Stimulated activated CD4-positive, alpha-beta T cell treated with anti-CD3 and anti-CD28 coated beads, Interleukin-1b, Interleukin-23, amount 100 ng/mL, for 1 hour (primary cell): ENCODE measurements at places on chromosomes 12 and 14.

- no peak for DNase-seq
Measured at GRCh38 chr14:77322250-77322902, 1.5 kb downstream of the GSTZ1 start.

GRCh38 chr14:103619057-103619456 lies 10.0 kb upstream of the KLC1 start:
- DNase-seq = no peak

DNA sequence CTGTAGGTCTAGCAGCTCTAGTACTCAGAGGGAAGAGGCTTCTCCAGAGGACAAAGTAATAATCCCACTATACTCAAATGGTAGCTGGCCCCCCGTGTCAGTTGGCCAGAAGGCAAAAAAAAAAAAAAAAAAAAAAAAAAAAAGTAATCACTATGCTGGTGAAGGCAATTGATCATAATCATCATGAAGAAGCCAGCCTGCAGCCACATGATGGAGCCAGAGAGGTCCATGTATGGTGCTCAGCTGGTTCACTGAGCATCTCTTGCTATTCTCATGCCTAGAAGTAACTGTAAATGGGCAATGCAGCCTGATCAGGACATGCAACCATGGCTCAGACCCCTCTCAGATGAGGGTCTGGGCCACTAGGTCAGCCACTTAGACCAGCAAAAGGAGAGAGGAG lies 378.8 kb downstream of the MED13L start:
- DNase-seq = no peak

DNA sequence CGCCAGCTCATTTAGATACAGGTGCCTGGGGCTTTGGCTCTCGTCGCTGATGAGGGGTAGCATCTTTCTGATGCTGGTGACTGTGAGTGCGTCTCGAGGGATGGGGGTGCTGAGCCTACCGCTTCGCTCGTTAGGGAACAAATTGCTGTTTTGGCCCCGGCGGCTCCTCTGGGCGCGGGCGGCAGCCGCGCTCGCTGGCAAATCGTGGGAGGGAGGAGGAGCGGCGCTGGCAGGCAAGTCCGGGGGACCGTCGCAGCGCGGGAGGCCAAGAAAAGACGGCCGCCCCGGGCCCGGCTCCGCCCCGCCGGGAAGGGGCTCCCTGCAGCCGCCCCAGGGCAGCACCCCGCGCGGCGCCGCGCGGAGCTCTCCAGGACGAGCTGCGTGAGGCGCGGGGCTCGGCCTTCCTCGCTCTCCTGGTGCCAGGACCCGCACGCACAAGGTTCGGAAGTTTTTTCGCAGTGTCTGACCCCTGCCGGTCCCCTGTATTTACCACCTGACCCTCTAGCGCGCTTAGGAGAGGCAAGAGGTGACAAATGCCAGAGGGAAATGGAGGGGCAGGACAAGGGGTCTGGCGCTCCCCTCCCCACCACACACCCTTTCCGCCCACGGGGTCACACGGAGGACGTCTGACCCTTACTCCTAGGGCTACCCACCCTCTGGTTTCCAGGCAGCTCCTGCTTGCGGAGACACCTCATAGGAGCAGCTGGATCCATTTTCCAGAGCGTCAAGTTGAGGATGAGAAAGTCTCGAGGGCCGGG lies 899 bp upstream of the KCNH3 start:
- no peak for DNase-seq

DNA sequence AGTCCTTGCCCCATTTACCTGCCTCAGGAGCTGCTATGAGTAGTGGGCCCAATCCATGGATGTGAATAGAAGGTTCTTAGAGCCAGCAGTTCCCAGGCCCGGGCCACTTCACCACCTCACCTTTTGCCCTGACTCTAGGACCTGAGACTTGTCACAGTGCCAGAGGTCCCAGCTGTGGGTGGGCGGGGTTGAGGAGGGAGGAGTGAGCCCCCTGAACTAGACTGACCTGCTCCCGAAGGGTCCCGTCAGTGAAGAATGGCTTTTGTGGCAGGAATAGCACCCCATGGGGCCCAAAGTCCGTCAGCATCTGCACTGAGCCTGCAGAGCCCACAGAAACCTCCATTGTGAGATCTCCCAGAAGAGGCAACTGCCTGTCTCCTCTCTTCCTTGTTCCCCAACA lies 12.9 kb downstream of the ABCD4 start:
- no peak for DNase-seq

DNA sequence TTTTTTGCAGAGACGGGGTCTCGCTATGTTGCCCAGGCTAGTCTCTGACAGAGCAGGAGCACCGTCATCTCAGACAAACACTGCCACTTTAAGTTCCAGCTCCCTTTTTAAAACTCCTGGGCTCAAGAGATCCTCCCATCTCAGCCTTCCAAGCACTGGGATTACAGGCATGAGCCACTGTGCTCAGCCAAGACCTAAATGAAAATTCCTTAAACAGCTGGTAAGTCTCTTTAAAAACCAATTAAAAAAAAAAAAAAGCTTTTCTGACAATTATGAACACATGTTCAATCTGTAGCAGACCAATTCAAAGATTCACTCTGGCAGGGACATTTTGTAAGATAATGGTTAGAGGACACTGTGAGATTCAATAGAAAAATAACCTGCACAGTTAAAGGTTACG lies 77.8 kb downstream of the HECTD4 start:
- DNase-seq = no peak

DNA sequence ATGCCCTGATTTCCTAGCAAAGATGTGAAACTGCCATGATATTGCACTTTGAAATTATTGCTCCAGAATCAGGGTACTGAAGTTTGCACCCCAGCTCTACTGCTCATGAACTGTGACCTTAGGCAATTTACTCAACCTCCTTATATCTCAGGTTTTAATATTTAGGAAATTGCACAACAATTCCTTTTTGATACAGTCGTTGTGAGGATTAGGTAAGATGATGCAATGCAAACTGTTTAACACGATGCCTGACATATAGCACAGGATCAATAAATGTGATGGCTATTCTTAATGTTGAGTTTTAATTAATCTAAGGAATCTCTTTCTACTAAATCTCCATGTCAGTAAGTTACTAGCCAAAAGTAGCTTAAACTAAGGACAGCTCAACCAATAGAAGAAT lies 555.8 kb downstream of the GALC start:
- no peak for DNase-seq

DNA sequence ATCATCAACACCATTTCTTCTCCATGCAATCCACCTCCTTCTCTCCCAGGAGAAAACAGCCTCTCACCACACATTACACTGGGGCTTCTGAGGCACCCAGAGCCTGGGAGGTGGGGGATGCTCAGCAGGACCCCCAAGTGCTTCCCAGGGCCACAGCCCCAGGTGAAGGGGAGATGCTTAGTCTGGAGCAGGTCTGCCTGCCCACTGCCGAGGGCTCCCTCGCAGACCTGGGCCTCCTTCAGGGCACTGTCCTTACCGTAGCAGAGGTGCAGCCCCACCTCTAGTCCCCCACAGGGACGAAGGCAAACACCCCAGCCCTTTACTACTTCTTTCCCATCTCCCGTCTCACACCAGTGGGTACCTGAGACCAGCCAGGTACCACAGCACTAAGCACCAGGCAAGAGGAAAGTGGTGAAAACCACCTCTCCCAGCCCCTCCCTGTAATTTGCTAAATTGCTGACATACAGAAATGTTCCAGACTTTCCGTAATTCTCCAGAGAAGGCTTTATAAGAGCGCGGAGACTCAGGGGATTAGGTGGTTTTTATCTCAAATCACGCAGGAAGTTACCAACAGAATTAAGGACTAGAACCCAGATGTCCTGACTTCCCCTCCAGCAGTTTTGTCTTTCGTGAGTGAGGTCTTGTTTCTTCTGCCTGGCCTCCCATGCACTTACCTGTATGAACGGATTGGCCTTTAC lies 59.0 kb downstream of the PLEKHG3 start:
- DNase-seq = no peak

DNA sequence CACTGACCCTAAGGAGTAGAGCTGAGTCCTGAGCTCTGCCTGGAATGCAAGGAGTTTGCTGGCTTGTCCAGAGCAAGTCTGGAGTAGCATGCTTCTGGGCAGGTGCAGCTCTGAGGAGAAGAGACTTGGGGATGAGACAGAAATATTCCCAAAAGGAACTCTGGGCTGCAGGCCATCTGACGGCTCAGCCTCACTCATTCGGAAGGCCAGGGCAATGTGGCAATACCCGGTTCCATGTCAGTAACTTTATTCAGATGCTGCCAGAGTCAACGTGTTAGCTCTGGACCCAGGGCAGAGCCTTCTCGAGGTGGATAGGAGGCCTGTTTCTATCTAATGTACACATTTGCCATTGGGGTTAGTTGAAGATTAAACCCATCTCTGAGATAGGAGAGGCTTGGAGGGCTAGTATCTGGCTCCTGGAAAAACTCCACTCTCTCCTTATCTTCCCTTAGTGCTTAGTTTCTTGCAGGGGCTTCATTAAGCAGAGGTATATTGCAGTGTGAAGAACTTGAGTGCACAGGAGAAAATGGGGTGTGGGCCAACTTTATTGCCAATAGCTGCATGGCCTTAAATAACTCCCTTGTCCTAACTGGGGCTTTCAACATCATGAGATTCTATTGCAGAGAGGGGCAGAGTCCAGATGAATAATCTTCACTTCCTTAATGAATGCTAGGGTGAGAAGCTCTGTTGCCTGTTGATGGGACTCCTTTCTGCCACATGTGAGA lies 65.6 kb downstream of the NTF3 start:
- DNase-seq = no peak

- DNase-seq = no peak
Measured at GRCh38 chr14:77991128-77991772, 178.9 kb upstream of the NRXN3 start.

DNA sequence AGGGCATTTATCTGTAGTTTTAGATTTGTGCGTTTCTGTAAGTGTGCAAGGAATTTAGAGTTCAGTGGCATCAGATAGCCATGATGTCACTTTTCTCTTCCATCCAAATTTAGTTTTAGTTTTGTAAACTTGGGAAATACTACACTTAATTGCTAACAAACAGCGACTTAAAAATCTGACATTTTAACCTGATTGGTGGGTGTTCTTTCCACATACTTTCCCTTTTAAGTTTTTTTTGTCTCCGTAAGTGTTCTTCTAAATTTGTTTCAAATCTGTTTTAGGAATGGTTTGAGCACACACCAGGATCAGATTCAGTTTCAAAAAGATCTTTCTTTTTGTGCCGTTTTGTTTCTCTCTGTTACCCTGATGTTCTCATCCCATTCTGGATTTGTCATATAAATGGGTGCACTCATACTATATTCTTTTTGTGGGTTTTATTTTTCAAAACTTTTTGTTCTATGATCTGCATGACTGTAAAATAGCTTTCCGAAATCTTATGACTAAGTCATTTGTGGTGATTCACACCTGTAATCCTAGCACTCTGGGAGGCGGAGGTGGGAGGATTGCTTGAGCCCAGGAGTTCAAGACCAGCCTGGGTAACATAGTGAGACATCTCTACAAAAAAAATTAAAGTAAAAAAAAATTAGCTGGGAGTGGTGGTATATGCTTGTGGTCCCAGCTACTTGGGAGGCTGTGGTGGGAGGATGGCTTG lies 58.9 kb downstream of the FBXO34 start:
- no peak for DNase-seq

DNA sequence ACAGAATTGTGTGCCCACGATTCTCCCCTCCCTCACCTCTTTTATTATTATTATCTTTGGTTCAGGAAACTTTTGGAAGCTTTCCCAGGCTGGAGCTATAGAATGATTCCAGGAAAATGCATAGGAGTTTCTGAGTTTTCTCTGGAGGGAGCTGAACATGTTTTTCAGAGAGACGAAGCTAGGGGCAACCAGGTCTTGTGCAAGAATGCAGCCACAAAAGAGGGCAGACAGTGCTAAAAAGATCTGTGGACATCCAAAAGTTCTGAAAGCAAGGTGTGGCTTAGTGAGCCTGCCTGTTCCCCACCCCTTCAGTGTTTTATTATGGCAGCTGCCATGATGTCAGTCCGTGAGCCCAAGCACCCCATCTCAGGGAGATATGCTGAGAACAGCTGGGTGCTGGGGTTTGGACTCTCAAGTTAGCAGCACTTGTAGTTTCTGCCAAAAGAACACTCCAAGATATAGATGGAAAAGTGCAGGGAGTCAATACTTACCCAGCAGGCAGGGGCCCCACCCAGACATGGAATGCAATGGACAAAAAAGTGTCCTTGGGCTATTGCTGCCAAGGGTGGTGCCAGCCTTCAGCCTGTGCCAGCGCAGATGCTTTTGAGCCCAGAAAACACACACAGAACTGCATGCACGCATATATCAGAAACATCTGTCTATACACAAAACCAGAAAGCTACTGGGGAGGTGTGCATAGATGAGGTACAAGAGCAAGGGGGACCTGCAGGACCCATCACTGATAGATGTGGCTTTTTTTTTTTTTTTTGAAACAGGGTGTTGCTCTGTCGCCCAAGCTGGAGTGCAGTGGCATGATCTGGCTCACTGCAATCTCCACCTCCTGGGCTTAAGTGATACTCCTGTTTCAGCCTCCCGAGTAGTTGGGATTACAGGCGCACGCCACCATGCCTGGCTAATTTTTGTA lies 17.0 kb upstream of the IRF2BPL start:
- no peak for DNase-seq

- no peak for DNase-seq
Measured at GRCh38 chr12:106118381-106119130, 20.2 kb downstream of the NUAK1 start.

- no peak for DNase-seq
Measured at GRCh38 chr12:102797528-102797927, 119.5 kb downstream of the PAH start.

- no peak for DNase-seq
Measured at GRCh38 chr12:126899926-126900792, 1366.8 kb upstream of the TMEM132C start.

- no peak for DNase-seq
Measured at GRCh38 chr12:99984271-99985128, at the start of gene ANKS1B. TSS of gene ANKS1B (minus strand) at chr12:99984936. CDS start at chr12:99984237, 699 bp downstream.

DNA sequence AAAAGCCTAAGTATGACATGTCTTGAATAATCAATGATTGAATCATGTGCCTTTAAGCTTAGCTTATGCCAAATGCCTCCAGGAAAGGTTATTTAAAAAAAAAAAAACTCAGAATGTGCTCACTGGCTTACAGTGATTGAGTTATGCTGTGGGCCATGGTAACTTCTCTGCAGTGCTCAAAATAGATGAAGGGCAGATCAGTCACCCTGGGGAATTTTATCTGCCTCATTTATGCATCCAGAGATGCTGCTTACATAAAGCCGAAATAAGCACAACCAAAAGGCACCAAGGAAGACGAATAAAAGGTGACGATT lies 118.7 kb upstream of the MDM1 start:
- no peak for DNase-seq

DNA sequence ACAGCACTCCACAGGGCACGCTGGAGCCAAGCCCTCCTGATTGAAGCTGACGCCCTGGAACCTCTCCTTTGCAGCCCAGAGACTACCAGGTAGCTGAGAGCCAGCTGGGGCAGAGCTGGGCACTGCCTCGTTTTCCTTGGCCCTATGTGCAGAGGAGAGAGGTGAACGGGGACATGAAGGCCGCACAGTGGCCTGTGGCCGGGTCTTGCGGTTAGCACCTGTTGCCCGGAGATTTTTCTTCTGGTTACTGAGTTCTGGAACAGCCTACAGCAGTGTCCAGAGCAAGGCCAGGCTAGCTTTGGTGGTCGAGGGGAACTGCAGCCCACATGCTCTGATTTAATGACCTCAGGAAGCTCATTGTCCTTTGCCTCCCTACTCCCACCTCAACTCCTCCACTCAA lies 201.3 kb upstream of the PRMT8 start:
- DNase-seq = no peak
